ENCODE measurements at places on chromosomes 4 and X.

- no peak for DNase-seq
Observed at GRCh38 chr4:99473131-99473530, 37.7 kb upstream of the C4orf17 start.

- peak; percentile 13 for DNase-seq
Observed at GRCh38 chr4:189124149-189124758, 816.4 kb upstream of the FRG1 start.

- DNase-seq: no peak
Observed at GRCh38 chr4:74619931-74620702, 174.2 kb downstream of the BTC start.

DNA sequence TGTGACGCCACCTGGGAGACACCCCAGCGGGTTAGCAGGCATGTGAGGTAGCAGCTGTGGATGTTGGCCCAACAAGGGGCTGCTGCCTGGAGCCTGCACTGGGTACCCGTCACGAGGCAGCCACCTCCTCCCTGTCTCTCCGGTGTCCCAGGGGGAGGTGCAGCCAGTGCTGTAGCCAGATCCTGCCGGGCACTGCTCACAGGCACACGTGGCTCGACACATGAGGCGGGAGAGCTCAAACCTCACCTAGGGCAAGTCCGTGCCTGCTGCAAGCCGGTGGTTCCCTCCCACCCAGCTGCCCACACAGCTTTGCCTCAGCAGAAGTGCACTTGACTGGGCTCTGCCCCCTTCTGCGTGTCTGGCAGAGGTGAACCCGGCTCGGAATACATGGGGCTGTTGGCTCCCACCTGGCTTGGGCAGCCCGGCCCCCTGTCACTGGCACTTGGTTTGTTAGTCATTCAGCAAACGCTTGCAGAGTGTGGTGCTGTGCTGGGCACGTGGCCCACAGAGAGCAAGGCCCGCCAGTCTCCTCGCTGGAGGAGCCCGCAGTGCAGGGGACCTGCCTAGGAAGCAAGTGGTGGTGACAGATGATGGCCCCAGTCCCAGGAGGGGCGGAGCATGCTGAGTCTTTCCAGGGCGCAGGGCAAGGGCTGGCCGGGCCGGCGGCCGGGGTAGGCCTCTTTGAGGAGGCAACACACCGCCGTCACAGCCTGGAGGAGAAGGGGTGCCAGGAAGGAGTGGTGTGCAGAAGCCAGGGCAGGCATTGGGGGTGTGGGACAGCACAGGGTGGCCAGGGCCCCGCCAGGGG lies 10.1 kb upstream of the SH3TC1 start:
- DNase-seq: no peak

DNA sequence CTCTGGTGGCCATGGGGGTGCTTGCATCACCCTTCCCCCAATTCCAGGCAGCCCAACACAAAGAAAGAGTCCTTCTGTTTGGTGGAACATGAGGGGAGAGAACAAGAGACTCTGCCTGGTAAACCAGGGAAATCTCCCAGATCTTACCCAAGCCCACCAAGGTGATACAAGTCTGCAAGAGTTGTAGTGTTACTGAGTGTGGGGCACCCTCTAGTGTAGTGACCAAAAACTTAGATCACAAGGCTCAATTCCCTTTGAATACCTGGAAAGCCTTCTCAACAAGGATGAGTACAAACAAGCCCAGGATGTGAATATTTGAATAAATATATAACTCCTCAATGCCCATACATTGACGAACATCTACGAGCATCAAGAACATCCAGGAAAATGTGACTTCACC lies 64.7 kb downstream of the IL13RA2 start:
- no peak for DNase-seq

DNA sequence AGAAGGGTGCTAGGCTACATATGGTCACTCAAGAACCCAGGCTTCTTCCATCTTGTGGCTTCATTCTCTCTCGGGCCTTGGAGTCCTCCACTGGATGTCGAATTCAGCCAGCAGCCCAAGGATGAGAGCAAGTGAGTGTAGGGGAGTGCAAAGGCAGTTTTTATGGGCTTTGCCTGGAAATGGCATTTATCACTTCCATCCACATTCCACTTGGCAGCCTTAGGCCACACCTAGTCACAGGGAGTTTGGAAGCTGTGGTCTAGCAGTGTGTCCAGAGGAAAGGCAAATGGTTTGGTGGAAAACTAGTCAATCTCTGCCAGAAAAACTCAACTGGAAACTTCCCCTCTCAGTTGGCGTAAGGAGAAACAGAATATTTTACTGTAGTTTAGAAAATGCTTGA lies 59.0 kb downstream of the NHS start:
- no peak for DNase-seq

DNA sequence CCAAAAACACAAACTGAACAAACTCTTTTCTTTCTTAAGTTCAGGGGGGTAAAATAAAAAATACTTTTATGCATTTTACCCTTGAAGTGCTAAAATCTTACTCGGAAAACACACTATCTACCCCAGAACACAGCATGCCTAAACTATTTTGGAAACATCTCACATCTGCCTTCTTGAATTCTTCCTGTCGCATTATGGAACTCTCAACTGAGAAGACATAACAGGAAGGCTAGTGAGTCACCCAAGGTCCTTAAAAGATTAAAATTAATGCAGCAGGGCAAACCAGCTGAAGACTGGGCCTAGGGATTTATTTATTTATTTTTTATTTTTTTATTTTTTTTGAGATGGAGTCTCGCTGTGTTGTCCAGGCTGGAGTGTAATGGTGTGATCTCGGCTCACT lies 208.2 kb downstream of the APBB2 start:
- DNase-seq: no peak

DNA sequence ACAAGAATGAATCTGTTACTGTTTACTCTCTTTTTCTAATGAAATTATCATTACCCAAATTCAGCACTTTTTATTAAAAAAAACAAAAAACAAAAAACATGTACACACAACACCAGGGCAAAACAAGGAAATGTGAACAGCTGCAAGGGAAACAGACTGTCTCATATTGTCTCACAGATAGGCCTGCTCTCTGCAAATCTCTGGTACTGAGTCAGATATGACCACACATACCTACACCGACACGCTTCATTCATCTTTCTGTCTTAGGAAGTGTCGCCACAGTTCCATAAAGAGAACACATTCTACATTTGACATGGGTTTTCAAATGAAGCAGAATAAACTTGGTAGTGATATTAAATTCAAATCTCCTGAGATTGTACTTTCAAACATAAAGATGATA lies 92.2 kb upstream of the GPR34 start:
- no peak for DNase-seq

DNA sequence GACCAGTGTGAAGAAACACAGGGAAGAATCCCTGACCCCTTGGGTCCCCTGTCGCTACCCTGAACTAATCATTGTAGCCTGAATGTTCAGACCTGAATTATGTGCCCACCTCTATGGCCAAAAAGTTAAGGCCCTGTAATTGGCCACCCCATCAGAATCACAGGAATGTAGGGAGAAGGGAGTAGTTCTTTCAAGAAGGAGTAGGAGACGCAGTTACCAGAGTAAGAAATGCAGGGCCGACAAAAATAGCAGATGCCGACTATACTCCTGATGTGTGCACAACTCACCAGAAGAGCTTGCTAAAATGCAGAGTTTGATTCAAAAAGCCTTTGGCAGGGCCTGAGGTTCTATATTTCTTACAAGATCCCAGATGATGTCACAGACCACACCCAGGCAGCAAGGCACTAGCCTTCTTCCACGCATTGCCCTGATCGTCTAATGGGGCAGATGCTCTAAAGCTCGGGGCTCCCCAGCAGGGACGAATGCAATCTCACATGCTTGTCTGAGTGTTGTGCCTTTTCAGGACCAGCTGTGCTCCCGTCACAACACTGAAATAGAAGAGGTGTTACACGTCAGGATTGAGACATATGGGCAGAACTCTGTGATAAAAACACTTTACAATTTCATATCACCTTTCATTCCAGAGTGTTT lies 161.0 kb upstream of the FAM241A start:
- DNase-seq: no peak

- peak; percentile 65 for DNase-seq
Observed at GRCh38 chrX:39445336-39445735, 644.1 kb downstream of the MID1IP1 start.

DNA sequence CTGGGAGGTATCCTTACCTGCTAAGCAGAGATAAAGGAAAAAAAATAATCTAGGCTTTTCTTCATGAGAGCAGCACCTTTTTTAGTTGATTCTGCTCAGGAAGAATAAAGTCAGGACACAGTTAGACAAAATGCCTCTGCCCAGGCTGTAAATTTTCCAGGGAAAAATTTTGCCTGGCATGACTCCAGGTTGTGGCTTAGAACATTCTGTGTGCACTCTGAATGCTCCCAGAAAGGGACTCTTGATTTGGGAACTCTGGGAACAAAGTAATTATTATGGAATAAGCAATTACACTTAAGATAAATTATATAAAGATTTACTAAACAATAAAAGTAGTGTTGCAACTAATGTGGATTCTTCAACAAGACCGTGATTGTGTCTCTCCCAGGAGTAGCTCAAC lies 826.2 kb upstream of the TENM3 start:
- DNase-seq: no peak

DNA sequence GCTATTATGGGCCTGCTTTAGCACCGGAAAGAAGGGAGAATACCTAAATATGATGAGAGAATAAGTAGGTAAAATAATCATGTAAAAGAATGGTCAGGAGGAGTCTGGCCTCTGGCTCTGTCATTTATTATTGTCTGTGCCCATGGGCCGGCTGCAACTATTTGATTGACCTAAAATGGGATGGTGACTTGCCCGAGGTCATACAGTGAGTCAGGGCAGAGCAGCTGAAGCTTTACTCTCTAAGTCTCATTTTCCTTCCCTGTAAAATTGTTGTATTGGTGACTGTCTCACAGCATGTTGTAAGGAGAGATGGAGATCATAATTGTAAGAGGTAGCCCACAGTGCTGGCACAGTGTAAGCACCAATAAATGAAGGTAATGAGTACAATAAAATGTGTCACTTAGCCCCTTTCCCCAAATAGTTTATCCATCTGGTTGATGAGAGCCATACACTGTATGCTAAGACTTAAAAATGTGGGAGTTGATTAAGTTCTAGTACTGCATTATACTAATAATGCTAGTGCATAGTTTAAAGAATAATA lies 39.6 kb downstream of the RUFY3 start:
- DNase-seq: no peak

GRCh38 chr4:69239557-69240168 lies 25.1 kb upstream of the UGT2B11 start:
- no peak for DNase-seq

GRCh38 chr4:86048426-86048825 lies 311.4 kb downstream of the MAPK10 start:
- DNase-seq: no peak

DNA sequence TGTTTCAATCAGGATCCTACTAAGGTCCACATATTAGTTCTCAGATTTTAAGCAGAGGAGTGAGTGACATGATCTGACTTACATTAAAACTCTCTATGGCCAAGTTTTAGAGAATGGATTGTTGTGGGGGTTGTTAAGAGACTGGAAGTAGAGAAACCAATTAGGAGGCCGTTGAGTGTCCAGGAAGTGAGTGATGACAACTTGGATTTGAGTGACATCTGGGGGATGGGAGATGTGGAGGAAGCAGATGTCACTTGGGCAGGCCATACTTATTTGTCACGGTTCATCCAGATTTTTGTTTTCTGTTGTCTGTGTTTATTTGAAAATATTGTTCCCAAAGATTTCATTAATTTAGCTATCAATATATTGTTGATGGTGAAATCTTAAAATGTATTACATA lies 28.3 kb downstream of the ADD1 start:
- DNase-seq: no peak

GRCh38 chr4:128793859-128794672 lies 15.4 kb upstream of the JADE1 start:
- DNase-seq: no peak

DNA sequence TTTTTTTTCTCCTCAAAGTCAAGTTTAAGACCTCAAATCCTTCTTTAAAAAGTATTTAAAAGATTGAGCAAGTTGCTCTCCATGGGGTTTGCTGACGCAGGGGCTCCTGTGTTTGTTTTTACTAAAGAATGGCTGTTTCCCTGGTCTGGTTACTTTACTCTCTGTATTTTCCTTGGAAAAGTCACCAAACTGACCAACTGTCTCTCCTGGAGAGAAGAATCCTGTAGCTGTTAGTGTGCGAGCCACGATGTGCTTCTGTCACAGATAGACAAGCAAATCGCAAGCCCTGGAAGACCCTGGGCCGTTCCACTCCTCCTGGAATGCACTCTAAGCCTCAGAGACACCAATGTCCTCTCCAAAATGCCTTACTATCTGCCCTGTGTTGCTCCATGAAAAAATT lies 212.1 kb downstream of the CHIC2 start:
- no peak for DNase-seq

DNA sequence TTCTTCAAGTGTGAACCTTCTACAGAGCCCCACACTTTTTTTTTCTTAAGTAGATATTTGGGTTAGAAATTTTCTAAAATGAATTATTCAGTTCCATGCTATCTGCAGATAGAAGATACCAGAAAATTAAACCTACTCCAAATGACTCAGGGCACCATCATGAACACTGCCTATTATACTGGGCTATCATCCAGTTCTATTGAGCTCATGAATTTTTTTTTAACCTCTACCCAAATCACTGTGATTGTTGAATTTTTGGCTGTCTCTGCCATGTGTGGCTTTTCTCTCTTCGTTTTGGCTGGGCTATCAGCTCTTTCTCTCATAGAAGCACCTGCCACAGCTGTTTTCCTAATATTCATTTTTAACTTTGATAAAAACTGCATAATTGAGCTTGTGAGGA lies 31.0 kb upstream of the SLC34A2 start:
- no peak for DNase-seq

GRCh38 chr4:52551487-52551886 lies 107.6 kb downstream of the USP46 start:
- no peak for DNase-seq

DNA sequence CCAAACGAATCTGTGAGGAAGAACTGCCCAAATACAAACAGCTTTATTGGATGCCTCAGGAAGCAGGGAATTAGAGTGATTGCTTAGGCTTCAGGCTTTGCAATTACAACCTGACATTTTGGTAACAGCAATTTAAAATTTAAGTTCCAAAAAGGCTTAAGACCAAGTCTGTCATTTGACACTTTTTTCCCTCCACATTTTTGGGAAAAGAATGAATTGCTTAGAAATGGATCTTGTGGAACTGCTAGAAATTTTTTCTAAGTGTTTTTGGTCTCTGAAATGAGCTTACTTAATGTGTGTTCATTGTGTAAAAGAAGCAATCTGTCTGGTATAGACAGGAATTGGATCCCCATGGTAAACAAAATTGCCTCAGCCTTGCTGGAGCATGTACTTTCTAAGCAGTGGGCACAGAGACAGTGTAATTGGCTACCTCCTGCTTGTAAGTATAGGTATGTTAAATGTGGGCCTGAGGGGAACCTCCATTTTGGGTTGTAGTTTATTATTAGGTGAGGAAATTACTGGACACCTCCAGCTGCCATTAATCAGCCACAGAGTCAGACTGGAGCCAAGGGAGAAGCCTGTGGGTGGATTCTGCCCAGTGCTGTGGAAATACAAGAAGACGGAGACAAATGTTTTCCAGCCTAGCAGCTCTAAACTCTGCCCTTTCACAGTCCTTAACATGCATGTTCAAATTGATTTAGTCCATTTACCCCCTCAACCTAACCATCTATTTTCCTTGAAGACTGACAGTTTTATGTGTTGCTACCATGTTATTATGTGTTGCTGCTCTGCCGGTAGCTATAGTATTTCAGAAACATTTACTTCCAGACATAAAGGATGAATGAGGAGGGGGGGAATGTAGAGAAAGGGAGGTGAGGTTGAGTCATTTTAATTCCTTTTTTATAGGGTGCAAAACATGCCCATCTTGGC lies 473.0 kb downstream of the SPRY1 start:
- no peak for DNase-seq

- DNase-seq: peak; percentile 81
Observed at GRCh38 chrX:120308959-120309872, 2.0 kb downstream of the TMEM255A start.
